ENCODE measurements at places on chromosomes 12 and 14. TPM values are rescaled to one million over a fixed set of nuclear protein-coding genes. Genes with fewer than 3 reads are reported as not detected.
A peak's percentile ranks its signal among the peaks of the same experiment; 100 is the strongest.

- no peak for DNase-seq
Measured at GRCh38 chr12:14991069-14991468, 18.2 kb downstream of the PDE6H start.

- DNase-seq, result peak; percentile 27
Measured at GRCh38 chr12:93979189-93979588, 169.2 kb upstream of the PLXNC1 start.

EXOC3L4 gene
- not detected for total RNA-seq

DHH gene
- 0.36 TPM for total RNA-seq

DNA sequence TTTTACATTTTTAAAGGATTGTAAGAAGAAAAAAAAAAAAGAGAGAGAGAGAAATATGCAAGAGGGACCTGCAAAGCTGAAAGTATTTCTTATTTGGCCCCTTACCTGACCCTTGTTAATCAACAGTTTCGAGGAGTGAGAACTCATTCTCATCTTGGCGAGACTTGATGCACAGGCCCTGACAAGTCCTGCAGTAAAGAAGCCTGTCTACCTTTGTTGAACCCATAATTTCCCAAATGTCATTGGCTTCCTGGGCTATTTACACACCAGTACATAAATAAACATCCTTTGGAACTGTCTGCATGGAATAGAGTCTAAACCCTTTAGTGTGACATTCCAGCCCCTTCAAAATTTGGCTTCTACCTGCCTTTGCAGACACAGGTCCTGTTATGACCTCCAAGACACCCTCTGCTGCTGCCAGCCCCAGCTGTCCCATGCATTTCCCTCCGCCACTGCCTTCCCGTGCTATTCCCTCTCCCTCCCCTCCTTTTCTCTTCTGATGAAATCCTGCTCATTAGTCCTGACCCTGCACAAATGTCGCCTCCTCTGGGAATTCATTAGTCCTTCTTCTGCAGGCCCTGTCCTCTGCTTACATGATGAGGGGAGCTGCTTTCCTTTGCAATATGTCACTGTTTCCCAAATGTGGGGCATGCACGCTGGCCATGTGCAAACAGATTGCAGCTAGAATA lies 35.1 kb downstream of the MYL2 start:
- DNase-seq, result no peak

PHLDA1 gene
- total RNA-seq, result 1.7 TPM

GRCh38 chr12:96948782-96949181 lies 41.7 kb downstream of the NEDD1 start:
- DNase-seq, result no peak

SALL2 gene
- 2.5 TPM for total RNA-seq

PRR4 gene
- 1.0 TPM for total RNA-seq

PLEKHH1 gene
- 0.15 TPM for total RNA-seq

DNA sequence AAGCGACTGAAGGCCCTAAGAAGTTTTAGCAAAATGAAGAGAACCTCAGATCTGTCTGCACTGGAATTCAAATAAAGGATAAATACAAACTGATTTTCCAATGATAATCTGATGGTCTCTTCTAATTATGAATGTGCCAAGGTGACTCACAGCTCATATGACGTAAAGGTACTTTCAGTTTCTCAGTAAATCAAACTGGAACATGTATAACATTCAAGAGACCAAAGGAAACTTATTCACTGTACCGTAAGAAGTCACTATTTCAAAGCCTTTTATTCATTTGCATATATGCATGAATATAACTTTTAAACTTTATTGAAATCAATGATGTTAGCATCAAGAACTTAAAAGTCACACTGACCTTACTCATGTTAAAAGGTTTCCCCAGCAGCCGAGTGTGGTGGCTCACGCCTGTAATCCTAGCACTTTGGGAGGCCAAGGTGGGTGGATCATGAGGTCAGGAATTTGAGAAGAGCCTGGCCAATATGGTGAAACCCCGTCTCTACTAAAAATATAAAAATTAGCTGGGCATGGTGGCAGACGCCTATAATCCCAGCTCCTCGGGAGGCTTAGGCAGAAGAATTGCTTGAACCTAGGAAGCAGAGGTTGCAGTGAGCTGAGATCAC lies 52.2 kb downstream of the ATXN2 start:
- no peak for DNase-seq

GALNT9 gene
- total RNA-seq, result 0.71 TPM

- DNase-seq, result no peak
Measured at GRCh38 chr14:65335411-65335947, 77.1 kb upstream of the FUT8 start.

TAS2R9 gene
- not detected for total RNA-seq

TRPV4 gene
- not detected for total RNA-seq

- no peak for DNase-seq
Measured at GRCh38 chr12:11777451-11777850, 128.0 kb downstream of the ETV6 start.

- peak; percentile 66 for DNase-seq
Measured at GRCh38 chr14:74038020-74038859, 19.1 kb downstream of the BBOF1 start.

GRCh38 chr14:23411563-23412525 lies 3.8 kb upstream of the MYH6 start:
- DNase-seq, result no peak

DDN gene
- total RNA-seq, result 0.10 TPM

DNA sequence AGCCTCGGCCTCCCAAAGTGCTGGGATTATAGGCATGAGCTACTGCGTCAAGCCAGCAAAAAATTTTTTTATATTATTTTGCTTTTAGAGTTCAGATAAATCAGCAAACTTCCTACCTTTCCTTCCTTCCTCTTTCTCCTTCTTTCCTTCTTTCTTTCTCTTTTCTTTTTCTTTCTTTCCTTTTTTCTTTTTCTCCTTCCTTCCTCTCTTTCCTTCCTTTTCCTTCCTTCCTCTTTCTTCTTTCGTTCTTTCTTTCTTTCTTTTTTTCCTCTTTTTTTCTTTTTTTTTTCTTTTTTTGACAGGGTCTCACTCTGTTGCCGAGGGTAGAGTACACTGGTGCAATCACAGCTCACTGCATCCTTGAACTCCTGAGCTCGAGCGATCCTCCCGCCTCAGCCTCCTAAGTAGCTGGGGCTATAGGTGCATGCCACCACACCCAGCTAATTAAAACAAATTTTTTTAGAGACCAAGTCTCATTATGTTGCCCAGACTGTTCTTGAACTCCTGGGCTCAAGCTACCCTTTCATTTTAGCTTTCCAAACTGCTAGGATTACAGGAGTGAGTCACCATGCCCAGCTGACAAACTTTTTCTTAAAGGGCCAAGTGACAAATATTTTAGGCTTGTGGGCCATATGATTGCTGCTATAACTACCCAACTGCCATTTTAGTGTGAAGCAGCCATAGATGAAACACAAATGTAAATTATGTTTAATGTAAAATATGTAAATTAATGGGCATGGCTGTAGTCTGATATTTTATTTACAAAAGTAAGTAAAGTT lies 7.1 kb upstream of the WASHC4 start:
- DNase-seq, result no peak

GRCh38 chr14:90511795-90512328 lies 115.0 kb downstream of the CALM1 start:
- DNase-seq, result no peak

C14orf39 gene
- total RNA-seq, result not detected

GRCh38 chr12:81224626-81225025 lies 146.7 kb downstream of the ACSS3 start:
- DNase-seq, result no peak

AICDA gene
- total RNA-seq, result 0.94 TPM

DNA sequence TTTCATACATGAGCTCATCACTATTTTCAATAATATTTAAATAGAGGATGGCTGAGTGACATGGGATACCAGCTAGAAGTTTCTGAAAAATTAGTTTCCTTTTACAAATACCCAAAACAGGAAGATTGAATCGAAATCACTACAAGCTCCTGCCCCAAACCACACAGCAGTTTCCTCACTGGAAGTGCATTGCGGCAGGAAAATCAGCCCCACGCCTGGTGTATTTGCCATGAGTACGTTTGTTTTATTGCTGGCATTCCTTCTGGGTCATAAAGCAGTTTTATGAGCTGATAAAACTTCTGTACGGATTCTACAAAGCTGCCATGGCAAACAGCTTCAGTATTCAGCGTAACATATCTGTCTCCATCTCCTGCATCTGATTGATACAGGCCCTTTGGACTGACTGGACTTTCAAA lies 23.7 kb downstream of the CDC42BPB start:
- DNase-seq, result no peak

CDKN3 gene
- total RNA-seq, result 0.42 TPM

SIX4 gene
- total RNA-seq, result not detected

DNA sequence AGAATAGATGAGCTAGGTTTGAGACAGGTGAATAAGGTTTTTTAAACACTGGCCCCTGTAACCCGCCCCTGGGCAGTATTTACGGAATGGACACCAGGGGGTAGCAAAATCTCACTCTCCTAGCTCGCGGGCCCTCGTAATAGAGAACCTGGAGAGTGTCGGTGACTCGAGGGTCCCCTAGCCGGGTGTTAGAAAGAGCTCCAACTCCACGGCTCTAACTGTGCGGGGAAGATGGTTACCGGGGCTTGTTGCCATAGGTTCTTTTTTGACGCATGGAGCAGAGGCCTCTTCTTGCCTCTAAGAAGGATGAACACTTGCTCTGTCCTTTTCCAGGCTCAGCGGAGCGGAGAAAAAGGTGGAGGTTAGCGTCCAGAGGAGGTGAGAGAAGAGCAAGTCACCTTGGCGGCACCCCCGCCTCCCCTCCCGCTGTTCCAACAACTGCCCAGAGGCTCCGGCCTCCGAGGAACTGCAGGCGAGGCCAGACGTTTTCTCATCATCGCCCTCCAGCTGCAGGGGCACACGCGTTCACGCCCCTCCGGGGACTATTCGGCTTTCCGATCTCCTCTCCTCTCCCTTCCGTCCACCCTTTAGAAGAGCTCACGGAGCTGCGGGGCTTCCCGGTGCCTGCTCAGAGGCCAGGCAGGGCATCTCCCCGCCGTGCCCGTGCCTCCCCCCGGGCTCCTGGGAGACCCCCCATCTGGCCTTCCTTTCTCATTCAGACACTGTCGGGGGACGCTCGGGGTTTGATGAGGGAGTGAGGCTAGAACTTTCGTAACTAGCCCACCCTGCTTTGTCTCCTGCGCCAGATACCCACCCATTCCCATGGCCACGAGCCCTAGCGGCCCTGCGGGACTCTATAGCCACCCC lies 1.4 kb upstream of the ARHGEF40 start:
- DNase-seq, result peak; percentile 81

DNA sequence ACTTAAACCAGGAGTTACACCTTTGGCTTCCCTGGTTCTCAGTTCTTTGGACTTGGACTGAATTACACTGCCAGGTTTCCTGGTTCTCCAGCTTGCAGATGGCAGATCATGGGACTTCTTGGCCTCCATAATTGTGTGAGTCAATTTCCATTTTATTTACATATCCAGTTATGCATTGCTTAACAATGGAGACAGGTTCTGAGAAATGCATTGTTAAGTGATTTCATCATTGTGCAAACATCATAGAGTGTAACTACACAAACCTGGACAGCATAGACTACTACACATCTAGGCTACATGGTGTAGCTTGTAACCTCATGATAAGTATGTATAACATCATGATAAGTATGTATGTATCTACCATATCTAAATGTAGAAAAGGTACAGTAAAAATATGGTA lies 276.1 kb upstream of the BTG1 start:
- DNase-seq, result no peak

SYNDIG1L gene
- total RNA-seq, result not detected

PPTC7 gene
- 44.9 TPM for total RNA-seq

JDP2 gene
- 17.9 TPM for total RNA-seq

- DNase-seq, result no peak
Measured at GRCh38 chr14:55448141-55448614, 7.8 kb upstream of the TBPL2 start.

DNA sequence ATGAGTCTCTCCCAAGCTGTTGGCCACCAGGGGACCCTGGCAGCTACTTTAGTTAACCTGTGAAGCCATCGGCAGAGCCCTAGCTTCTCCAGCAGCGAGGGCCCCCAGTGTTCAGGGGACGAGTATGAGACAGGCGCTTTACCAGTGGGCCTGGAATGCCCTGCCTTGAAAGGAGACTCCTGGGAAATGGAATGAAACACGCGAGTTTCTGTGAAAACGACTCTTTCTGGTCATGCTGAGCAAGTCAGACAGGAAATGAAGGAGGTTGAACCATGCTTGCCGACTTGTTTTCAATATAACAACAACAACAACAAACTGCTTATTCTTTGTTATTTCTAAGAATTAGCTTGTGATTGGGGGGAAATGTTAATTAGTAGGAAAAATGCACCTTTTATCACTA lies 42.9 kb downstream of the SFSWAP start:
- no peak for DNase-seq
